Stimulated activated CD8-positive, alpha-beta memory T cell treated with anti-CD3 and anti-CD28 coated beads, Interleukin-12 subunit alpha, Interleukin-12 subunit beta, amount 100 ng/mL, for 1 hour (primary cell): ENCODE measurements at places on chromosomes 6 and 20.

GRCh38 chr6:121848523-121849255, 413.2 kb downstream of the GJA1 start:
- no peak for DNase-seq

DNA sequence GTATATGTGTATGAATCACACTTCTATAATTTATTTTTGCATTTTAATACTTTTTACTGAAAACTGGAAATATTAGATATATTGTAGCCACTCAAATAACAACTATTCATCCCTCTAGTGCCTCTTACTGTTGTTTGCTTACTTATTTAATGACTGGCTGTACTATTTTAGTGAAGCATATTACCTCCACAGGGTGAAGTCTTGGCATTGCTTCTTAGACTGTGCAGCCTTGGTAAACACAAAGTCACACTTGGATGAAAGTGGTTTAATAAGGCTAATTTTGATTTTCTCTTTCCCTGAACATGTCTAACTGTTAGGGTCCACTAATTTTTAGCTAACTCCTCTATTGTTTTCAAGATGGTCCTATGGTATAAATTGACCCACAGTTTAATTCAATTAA, 1043.2 kb upstream of the ADGRB3 start:
- DNase-seq, result no peak

- no peak for DNase-seq
Observed at GRCh38 chr20:41068806-41069205, 40.2 kb downstream of the TOP1 start.

DNA sequence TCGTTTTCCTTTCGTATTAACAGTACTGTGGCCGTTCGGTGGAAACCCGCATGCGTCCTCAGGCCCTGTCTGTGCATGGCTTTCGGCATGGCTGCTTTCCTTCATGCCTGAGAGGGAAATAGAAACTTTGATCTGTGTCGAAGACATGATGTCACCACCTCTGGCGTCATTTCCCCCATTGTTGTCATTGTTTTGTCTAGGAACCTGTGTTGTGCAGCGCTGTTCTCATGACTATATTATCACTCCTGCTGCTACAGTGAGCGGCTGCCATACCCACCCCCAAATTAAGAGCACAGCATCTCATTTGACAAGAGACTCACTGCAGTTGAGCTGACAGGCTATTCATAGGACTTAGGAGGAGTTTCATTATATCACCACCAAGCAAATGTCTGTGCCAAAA, 172.3 kb downstream of the TMEM242 start:
- DNase-seq, result no peak

DNA sequence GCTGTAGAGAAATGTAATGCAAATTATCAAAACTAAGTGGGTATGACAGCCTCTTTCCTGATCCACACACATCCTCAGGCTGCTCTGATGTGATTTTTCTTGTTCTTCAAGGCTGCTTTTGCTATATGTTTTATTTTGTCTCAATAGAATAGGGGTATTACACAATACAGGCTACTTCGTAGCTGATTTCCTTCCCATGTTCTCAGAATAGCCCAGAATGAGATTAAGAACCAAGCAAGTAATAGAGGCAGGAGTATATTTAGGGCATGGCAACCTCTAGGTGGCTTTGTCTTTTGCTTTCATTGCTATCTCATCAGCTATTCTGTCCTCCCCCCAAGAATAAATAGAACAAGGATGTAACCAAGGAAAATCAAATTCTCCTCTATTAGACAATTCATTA, 241.8 kb downstream of the ALDH8A1 start:
- DNase-seq, result no peak

DNA sequence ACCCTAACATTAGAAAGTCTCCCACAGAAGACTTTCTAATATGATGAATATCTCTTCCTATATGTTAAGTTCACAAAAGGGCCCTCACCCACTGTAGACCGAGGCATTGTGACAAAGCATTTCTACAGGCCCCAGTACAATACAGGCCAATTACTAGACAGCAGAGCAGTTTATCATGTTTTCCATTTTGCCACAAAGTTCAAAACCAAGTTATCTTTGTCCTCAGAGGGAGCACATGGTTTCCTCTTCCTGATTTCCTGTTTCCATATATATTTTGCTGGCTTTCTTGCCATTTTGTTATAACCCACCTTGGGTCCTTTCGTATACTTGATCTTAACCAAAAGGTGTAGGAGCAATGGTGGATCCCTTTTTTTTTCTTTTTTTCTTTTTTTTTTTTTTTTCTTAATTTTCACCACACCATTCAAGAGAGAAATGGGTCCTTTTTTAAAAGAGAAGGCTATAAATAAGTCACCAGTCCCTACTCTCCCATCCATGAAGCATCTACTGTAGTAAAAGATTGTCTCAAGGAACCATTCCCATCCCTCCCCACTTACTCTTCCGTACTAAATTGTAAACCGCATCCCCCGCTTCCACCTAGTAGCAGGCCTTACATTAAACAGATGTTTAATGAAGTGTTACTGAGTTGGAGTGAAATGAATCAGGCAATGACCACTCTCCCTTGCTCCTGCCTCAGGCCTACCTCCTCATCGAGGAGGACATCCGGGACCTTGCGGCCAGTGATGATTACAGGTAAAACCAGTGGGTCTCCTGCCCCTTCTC, 2.1 kb upstream of the UBE2C start:
- no peak for DNase-seq

- DNase-seq, result no peak
Observed at GRCh38 chr20:37921341-37921929, 18.5 kb downstream of the VSTM2L start.

DNA sequence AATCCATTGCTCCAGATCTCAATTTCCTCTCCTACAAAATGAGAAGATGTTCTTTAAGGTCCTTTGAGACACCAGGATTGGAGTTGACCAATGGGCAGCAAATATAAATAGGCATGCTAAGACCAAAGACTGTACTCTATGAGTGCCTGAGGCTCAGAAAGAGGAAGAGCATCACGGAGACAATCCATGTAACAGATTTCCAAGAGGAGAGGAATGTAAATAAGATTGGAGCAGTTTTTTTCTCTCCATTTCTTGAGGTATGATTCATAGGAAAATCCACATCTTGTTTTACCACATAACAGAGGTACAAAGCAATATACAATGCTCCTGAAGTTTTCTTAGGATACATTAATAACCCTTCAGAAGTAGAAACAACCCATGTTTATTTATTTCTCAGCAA, 109.8 kb downstream of the UBE3D start:
- no peak for DNase-seq

DNA sequence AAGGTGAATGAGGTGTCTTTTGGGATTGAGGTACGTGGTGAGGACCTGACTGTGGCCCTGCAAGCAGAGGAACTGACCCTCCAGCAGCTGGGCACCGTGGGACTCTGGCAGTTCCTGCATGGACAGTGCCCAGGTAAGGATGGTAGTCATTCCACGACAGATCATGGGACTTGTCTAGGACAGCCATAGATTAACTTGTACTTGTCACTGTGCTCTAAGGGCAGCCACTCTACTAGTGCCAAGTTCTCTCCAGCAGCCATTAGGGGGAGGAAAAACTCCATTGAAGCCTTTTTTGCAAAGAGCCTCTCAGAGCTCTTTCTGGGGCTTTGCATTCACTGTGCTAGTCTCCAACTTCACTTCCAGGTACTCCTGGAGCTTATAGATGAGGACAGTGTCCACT, 20.4 kb downstream of the TAF11 start:
- DNase-seq, result no peak

DNA sequence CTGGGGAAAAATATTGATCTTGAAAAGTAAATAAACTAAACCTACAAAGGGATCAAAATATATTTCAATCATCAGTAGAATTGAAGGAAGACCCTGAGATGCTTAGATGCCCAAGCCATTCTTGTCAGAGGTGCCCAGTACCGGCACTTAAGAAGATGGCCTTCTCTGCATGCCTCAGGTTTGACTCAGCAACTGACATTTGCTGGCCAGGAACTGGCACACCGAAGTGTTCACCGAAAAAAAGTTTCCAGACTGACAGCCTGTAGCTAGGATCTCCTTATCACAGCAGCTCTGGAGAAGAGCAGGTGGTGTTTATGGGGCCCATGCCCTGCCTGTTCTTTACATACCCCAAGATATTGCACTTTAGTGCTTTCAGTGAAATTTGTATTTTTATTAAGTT, 203.2 kb downstream of the MOXD1 start:
- no peak for DNase-seq

DNA sequence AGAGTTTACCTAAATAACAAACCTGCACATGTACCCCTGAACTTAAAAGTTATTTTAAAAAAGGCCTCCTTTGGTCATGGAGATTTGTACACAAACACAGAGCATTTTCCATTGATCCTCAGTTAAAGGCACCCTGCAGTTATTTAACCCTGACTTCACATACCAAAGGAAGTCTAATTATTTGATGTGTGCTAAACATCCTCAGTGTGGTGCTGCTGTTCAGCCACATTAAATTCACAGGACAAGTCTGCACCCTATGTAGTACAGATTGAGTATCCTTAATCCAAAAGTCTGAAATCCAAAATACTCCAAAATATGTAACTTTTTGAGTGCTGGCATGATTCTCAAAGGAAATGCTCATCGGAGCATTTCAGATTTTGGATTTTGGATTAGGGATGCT, 21.4 kb downstream of the KCNQ5 start:
- no peak for DNase-seq

DNA sequence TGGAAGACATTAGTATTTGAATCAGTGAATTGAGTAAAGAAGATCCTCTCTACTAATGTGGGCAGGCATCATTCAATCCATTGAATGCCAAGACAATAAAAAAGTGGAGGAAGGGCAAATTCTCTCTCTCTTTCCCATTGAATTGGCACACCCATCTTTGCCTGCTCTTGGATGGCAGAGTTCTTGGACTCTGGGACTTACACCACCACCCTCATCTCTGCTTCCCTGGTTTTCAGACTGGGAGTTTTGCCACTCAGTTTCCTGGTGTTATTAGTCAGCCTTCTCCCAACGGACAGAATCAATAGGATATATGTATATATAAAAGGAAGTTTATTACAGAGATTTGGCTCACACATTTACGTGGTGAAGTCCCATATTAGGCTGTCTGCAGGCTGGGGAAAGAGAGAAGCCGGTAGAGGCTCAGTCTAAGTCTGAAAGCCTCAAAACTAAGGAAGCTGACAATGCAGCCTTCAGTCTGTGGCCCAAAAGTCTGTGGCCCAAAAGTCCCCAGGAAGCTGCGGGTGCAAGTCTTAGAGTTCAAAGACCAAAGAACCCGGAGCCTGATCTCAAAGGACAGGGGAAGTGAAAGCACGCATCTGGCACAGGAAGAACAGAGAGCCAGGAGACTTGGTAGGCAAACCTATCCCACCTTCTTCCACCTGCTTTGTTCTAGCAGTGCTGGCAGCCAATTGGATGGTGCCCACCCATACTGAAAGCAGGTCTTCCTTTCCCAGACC, 64.4 kb downstream of the SMPDL3A start:
- no peak for DNase-seq

- peak; percentile 43 for DNase-seq
Observed at GRCh38 chr20:63520934-63521601, 503 bp downstream of the PPDPF start.

- no peak for DNase-seq
Observed at GRCh38 chr6:75281653-75282052, 2.9 kb downstream of the TMEM30A start.

- DNase-seq, result no peak
Observed at GRCh38 chr20:9339708-9340107, 174.7 kb upstream of the LAMP5 start.

DNA sequence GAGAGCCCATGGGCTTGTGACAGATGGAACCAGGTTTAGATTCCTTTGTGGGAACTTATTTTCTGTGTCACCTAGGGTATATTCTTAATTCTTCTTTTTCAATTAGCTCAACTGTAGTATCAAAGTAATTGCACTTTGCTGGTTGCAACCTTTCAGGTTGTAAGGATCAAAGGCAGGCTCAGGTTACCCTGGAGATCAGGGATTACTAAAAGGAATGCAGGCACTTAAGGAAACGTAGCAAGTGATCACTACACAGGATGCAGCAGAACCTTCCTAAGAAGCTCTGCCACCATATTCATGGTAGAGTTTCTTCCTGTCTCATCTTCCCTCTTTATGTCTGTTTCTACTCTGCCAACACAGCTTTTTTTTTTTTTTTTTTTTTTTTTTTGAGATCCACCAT, 133.2 kb upstream of the JAG1 start:
- no peak for DNase-seq

GRCh38 chr6:111796310-111796918, 76.8 kb downstream of the FYN start:
- no peak for DNase-seq

DNA sequence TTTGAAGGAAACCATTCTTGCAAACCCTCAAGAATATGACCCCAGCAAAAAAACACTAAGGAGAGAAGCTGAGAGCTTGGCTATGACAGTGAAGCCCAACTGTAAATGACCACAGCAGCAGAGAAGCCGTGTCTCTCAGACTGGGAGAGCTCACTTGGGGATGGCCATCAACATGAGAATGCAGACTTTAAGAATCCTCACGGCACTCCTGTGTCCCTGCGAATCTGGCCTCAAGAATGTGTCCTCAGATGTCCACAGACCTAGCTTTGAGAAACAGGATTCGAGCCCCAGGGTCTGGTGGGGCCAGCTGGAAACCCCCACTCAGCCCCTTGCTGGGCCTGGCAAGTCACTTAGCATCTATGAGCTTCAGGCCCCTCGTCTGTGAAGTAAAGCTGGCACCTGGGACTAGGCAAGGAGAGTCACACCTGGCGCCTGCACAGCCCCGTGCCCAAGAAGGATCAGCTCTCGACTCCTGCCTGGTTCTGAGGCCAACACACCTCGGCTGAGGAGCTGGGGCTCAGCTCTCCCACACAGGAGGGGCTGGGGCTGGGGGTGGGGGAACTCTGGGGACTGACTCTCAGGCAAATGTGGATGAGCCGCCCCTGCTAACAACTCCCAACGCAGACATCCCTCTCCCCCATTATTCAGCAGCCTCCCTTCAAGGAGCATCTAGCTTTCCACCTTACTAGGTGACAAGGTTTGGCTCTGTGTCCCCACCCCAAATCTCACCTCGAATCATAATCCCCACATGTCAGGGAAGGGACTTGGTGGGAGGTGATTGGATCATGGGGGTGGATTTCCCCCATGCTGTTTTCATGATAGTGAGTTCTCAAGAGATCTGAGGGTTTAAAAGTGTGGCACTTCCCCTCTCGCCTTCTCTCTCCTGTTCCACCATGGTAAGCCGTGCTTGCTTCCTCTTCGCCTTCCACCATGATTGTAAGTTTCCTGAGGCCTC, 97.7 kb downstream of the GRM4 start:
- no peak for DNase-seq

DNA sequence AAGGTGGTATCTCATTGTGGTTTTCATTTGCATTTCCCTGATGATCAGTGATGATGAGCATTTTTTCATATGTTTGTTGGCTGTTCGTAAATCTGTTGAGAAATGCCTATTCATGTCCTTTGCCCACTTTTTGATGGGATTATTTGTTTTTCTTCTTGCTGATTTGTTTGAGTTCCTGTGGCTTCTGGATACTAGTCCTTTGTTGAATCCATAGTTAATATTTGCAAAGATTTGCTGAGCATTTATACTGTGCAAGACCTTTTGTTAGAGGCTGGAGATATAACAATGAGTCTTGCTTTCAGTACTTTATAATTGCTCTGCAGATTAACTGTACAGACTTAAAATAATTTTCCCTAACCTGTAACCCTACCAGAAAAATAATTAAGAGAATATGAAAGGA, 35.6 kb downstream of the PDE7B start:
- DNase-seq, result no peak

GRCh38 chr20:25356271-25356933, 34.2 kb downstream of the ABHD12 start:
- no peak for DNase-seq

GRCh38 chr6:64502801-64503200, 867.2 kb downstream of the PHF3 start:
- no peak for DNase-seq
